ENCODE measurements at places on chromosomes 6 and 20.

DNA sequence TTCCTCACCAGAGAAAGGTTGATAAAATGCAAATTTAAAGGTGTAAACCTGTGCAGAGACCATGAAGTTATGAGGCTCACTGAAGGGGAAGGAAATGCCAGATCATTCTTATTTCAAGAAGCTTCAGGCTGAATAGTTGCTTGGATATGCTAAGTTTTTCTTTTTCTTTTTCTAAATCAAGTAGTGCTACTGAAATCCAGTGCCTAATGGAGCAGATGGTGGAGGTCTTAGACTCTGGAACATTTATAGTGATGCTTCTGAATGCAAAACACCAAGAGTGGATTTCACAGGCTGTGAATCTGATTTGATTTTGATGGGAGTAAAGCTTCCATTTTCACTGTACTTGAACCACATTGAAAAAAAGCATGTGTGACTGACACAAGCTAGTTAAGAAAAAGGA is 151.2 kb upstream of the BEND3 start:
- no peak for DNase-seq

- DNase-seq: no peak
These were observed 8.0 kb upstream of the BCAS1 start for GRCh38 chr20:54078296-54078984.

- no peak for DNase-seq
These were observed 90.6 kb downstream of the PAX1 start for GRCh38 chr20:21796059-21796458.

GRCh38 chr6:130326496-130326895 is 39.3 kb upstream of the TMEM200A start:
- DNase-seq: no peak

GRCh38 chr6:11222385-11223277 is 9.8 kb downstream of the NEDD9 start:
- no peak for DNase-seq

GRCh38 chr6:69542494-69542893 is 254.3 kb downstream of the LMBRD1 start:
- DNase-seq: no peak

DNA sequence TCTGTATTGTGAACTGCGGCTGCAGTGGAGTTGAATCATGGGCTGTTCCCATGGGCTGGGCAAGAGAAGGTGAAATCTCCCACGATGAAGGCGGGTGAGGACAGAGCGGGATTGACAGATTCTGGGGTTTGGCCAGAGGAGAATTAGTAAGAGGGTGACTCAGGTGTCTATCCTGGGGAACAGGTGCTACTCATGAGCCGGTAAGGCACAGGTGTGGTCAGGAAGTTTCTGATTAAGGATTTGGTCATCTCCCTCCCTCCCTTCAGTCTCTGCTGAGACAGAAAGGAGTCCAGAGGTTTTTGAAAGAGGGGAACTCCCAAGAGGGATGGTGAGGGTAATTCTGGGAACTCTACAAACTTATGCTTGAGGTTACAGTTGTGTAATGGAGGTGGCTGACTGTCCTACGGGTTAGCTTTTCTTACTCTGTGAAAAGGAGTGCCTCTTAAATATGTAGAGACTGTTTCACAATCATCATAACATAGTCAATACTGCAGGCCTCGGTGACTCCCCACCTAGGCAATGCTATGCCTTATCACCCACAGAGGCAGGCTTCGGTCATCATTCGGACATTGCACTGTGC is 31.5 kb downstream of the SERPINB1 start:
- DNase-seq: no peak

DNA sequence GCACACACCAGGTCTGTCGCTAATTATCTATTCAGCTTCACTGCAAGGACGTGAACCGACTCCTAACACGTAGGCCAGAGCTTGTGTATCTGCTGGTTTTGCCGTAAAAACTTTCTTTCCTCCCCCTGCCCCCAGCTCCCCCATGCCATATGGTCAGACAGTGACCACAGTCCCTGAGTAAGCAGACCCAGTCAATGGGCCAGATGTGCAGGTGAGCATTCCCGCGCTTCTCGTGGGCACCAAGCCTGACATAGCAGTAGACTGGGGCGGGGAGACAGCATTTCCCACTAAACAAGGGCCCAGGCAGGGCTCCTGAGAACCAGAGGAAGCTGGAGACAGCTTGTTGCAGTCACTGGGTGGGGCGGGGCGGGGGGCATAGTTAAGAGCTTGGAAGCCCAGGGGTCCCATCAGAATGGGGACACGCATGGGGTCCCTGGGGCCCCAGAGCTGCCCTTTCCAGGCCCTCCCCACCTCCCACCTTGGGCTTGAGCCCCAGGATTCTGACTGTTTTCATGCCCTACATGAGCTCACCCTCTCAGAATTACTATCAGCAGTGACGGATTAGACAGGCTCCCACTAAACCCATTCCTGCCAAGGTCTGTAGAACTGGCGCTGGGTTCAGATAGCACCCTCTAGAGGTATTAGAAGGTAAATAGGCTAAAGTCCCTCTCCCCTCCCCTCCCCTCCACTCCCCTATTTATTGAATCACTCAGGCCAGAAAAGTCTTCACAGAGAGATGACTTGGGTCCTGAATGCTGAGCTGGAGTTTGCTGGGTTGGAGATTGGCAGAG is 51.8 kb downstream of the CDH26 start:
- DNase-seq: no peak

DNA sequence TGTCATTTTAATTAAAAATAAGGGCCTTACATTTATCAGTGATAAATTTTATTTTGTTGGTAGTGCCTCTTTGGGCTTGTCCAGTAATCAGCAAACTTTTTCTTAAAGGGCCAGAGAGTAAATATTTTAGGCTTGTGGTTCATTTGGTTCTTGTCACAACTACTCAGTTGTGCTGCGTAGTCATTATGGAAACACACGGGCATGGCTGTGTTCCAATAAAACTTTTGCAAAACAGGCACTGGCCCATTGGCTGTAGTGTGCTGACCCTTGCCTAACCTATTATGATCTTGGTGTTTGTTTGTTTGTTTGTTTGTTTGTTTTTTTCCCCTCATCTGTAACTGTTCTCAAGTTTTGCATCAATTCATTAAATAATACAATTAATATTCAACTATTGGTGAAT is 19.4 kb downstream of the TBPL1 start:
- no peak for DNase-seq

GRCh38 chr6:37680668-37681067 is 17.0 kb downstream of the MDGA1 start:
- DNase-seq: no peak

GRCh38 chr6:140069576-140069975 is 695.1 kb upstream of the CITED2 start:
- no peak for DNase-seq

GRCh38 chr20:31604567-31605030 is 490 bp upstream of the ID1 start:
- DNase-seq: no peak

DNA sequence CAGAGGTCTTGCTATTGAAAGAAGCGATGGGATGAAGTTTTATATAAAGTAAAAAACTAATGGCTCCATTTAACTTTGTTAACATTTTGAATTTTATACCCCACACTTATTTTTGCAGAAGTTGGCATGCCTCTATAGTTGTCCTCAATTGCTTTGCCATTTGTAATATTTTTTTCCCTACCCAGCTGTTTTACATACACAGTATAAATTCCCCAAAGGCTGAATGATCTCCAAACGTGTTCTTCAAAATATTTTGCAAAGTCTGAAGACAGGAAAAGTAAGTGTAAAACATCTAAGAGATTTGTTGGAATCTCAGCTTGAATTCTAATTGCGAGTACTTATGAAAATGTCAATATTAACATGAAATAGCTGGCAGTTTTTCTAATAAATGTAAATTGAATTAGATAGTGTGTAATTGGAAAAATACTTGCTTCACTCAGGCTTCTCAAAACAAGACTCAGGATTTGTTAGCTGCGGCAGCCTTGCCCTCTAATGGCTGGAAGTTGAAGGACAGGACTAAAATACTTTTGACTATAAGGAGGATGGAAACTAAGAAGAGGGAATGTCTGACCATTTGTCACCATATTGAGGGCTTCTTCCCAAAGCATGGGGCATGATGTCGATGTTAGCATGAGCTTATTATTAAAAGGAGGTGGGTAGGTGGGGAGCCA is 226.8 kb downstream of the UST start:
- DNase-seq: no peak

DNA sequence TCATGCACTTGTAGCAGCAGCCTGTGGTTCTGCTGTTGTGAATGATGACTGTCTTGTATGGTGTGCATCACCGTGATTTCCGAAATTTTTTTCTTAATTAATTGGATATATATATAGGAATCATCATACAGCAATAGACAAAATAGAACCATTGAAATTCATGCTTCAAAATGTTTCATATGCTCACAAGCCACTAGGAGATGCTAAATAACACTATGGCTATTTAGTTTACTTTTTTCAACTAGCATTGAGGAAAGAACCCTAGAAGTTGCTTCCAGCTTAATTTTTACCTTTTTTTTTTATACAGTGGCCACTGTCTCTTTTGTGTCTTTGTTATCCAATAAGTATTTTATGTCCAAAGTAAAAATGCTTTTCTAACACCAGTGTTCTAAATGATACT is 485.4 kb downstream of the CDKAL1 start:
- no peak for DNase-seq

GRCh38 chr20:17109307-17109706 is 117.5 kb upstream of the PCSK2 start:
- DNase-seq: no peak

GRCh38 chr6:114514170-114514569 is 171.3 kb upstream of the HS3ST5 start:
- no peak for DNase-seq

DNA sequence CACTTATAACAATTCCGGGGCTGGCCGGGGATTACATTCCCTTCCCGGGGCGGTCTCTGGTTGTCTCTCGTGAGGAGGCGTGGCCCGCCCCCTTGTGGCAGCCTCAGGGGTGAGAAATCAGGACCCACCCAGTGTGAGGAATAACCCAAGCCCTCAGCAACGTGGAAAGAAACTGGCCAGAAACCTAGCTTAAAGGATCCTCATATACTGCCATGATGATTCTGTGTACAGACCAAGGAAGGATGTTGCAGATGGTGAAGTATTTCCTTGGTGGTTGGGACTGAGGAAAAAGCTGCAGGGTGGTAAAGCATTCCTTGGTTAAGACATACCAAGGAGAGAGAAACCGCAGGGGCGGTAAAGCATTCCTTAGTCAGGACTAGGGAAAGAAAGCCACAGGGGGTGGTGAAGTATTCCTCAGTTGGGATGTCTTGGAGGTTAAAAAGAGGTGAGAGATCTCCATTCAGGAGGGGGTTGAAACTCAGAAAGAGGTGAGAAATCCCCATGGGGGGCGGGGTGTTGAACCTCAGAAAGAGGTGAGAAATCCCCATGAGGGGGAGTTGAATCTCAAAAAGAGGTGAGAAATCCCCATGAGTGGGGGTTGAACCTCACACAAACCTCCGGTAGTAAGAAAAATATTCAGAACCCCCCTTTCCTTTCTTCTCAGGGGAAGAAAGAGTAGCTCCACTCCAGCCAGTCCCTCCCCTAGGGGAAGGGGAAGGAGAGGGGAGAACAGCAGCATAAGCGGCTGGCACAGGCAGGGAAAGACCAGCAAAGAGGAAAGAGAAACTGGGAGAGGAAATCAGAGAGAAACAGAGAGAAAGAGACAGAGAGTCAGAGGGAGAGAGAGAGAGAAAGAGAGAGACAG is 238.1 kb downstream of the RNGTT start:
- DNase-seq: no peak

DNA sequence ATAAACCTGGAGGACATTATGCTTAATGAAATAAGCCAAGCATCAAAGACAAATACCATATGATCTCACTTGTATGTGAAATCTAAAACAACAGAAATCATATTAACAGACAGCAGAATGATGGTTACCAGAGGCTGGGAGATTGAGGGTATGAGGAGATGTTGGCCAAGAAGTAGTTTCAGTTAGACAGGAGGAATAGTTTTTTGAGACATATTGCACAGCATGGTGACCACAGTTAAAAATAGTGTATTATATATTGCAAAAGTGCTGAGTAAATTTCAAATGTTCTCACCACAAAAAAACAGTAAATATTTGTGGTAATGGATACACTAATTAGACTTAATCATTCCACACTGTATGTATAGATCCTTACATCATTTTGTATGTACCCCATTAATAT is 1.8 kb downstream of the GABRR1 start:
- DNase-seq: no peak

DNA sequence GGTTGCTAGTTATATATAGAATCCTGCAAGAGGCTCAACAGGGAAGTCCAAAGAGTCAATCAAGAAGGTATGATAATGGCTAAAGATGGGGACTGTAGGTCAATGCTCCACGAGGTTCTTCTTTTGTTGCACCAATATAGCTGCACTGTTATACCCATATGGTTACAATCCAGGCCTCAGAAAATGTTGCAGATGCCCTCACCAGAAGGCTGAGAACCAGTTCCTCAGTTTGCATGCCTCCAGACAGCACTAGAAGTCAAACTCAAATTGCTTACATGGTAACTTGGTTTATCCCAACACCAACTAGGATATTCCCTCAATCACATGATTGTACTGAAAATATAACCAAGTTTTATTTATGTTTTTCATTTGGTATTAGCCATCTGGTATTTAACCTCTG is 12.1 kb downstream of the EEF1A1 start:
- DNase-seq: no peak

- DNase-seq: no peak
These were observed 58.4 kb downstream of the SYTL3 start for GRCh38 chr6:158708239-158708638.

DNA sequence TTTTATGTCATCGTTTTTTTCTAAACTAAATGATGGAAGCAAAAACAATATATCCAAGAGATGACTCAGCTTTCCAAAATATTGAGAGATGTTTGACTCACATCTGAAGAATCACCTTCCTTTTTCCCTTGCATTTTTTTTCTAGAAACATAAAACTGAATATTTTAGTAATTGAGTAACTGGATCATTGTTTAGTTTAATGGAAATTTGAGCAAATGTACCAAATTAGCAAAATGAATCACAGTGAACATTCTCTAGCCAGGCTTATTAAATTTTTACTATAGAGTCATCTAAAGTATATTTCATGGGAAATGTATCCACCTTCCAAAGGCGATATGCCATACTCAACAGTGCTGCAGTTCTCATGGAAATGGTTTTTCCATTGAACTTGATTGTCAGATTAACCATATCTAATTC is 145.5 kb downstream of the TENT5A start:
- DNase-seq: no peak

DNA sequence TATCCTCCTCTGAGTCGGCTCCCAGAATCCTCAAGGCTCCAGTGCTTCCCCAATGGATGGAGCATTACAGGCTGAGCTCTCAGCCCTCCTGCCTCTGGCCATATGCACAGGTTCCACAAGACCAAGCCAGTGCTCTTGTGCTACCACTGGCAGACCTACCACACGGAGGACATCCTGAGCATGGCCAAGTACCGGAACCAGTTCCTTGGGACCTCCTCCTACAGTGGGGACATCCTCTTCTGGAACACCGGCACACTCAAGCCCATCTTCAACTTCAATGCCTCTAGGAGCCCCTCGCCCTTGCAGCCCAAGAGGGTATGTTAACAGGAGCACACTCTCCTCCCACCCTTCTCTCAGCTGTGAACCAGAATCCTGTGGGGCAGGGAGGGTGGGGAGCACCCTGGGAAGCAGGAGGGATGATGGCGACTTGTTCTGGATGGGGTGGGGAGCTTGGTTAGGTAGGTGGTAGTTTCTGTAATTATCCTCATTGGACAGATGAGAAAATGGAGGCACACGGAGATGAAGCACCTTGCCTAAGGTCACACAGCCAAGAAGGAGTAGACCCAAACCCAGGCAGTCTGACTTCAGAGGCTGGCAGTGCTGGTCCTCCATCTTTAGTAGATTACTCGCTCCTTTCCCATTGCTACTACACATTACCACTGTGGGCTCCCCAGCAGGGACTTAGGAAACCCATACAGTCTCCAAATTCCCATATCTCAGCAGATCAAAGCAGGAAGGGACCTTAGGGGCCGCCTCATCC is 58.6 kb downstream of the EFCAB8 start:
- no peak for DNase-seq
